ENCODE measurements at places on chromosomes 11 and 22.

DNA sequence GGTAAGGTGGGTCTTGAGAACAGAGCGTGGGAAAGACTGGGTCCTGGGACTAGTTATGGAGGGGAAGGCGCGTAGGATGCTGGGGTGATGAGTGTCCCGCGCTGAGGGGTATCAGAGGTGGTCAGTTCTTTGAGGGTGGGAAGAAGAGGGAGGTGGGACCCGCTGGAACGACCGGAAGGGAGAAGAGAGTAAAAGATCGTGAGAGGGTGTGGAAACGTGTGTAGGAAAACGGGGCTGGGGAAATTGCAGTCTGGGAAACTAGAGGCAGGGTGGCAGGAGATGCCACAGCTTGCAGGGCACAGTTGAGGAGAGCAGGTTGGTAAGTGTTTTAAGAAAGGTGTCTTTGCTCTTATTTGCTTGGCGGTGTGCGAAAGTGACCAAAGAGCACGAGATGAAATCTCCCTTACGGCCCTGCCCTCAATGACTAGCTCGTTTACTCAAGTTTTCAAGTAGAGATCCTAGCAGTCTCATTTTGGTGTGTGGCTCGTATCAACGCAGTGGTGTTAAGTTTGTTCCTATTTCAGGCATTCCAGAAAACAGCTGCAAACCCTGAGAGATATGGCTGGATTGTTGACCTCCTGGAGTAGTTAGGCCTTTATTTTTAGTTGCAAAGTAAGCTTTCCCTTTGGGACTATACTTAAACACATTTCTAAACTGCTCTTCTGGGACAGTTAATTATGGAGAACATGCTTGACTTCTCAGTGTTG lies 615 bp downstream of the STT3A start:
- DNase-seq, result no peak

GRCh38 chr22:29702000-29702930 lies 17.5 kb upstream of the CABP7 start:
- no peak for DNase-seq

DNA sequence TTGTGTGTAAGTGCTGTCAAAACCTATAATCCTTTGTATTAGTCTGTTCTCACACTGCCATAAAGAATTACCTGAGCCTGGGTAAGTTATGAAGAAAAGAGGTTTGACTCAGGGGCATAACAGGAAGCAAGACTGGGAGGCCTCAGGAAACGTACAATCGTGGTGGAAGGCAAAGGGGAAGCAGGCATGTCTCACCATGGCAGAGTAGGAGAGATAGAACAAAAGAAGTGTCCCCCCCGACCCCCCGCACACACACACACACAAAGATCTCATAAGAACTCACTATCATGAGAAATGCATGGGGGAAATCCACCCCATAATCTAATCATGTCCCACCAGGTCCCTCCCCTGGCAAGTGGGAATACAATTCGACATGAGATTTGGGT lies 2.3 kb upstream of the USP28 start:
- DNase-seq, result no peak

- DNase-seq, result no peak
Observed at GRCh38 chr22:46026899-46027210, 49.9 kb upstream of the WNT7B start.

DNA sequence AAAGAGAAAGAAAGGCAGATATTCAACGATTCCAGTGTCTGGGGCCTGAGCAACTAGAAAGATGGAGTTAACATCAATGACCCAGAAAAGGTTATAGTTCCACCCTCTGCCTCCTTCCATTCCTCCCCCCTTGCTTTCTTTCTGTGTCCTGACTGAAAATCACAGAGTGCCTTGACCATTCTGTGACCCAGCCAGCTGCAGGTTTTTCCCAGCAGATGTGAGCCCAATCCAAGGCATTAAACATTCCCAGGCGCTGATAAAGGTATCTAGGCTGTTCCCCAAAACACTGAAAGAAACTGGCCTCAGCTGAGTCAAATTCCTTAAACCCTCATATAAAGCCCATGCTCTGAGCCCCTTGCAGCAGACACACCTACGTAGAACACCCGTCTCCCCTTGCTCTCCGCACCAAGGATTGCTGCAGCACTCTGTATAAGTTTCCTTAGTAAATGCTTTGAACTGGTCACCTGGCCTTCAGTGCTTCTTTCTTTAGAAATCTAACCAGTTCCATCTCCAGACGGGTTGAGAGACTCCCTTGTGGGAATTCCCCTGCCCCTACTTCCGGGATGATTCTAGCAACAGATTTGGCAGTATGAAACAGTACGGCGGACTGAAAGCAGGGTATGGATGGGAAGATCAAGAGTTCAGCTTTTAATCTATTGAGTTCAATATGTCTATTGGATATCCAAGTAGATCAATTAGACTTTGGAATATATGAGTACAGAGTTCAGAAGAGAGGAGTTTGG lies 48.8 kb upstream of the ZC3H12C start:
- no peak for DNase-seq

- no peak for DNase-seq
Observed at GRCh38 chr11:98047647-98048046, 973.1 kb upstream of the CNTN5 start.

GRCh38 chr11:118435290-118435892 lies 901 bp upstream of the KMT2A start:
- DNase-seq, result no peak

DNA sequence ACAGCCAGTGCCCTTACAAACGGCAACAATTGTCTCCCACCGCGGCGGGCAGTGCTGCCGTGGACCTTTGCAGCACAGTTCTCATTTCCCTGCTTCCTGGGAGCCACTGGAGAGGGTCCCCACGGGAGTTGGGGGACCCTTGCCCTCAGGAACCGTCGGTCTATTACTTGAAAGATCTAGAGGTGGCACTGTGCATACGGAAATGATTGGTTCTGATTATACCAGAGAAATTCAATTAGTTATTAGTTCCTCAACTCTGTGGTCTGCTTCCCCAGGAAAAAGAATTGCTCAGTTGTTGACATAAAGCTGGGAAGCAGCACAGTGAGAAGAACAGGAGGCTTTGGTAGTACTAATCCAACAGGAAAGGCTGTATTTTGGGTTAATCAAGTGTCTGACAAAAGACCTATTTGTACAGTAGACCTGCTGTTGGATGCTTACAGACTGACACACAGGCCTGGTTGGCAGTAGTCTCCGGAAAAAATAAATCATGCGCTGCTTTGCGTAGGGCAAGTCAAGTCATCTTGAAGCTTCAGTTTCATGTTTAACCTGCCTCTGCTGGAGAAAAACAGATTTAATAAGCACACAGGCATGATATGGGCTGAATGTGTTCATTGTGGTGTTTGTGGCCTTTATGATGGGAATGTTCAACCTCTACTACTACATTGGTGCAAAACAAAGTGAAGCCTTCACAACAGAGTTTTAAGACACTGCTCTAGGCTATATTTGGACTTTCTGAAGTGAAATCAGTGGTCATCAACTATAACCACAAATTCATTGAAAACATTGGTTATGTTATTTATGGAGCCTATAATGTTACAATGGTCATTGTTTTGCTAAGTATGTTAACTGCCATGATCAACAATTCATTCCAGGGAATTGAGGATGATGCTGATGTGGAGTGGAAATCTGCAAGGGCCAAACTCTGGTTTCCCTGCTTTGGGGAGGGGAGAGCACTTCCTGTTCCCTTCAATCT lies 54.6 kb upstream of the SC5D start:
- DNase-seq, result no peak

GRCh38 chr11:3123761-3124733 lies 41.1 kb downstream of the OSBPL5 start:
- no peak for DNase-seq

DNA sequence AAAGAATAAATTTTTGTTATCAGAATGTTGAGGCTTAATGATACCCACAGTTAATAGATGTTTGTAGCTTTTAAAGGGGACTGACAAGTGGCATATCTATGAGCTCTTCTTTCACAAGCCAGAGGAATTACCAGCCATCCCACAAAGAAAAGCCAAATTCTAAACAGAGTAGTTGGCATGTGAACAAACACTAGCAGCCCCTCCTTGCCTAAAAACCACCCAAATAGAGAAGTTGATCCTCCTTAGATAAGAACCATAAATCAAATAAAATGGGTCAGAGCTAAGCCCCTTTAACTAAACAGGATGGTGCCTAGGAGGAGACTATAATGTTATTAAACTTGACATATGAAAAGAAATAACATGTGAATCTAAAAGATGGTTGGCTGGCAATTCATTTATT lies 11.4 kb downstream of the LPXN start:
- DNase-seq, result no peak

- DNase-seq, result no peak
Observed at GRCh38 chr11:134485316-134485715, 73.3 kb upstream of the B3GAT1 start.

GRCh38 chr11:93145390-93145915 lies 52.3 kb downstream of the SLC36A4 start:
- no peak for DNase-seq

DNA sequence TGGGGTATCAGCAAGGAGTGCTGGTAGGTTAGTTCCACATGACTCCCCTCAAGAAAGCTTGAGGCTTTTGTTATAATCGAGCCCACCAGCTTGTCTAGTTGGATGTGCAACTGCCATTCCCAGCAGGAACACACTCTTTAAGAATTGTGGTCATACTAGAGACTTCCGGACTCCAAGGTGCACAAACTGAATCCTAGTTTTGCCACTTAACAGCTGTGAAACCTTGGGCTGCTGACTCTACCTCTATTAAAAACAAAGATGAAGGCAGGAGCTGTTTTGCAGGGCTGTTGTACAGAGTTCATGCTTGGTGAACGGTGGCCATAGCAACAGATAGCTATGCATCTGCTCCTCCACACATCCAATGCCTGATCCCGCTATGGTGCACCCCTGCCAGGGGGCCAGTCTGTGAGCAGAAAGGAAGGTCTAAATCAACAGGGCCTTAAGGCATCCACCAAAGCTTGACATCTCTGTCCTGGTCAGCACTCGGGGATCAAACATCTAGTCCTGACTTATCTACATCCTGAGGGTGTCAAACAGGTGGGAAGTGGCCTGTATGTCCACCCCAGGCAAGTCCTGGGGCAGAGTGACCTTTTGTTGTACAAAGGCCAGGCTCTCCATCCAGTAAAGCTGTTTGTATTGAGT lies 36.4 kb downstream of the DKK3 start:
- DNase-seq, result no peak
